ENCODE measurements at places on chromosomes 2 and 18.

DNA sequence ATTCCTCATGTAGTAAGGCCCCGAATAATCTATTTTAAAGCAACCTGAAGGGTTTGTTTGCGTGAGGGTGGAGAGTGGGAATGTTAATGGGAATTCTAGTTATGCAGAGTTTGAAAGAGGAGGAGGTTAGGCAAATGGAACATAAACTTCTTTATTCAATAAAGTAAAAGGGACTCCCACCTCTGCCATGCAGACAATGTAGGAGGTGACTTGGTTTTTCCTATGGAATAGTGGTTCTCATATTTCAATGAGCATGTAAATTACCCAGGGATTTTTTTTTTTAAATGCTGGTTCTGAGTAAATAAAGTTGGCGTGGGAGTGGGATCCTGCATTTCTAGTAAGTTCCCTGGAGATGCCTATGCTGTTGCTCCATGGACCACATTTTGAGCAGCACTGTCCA, 367.9 kb downstream of the THSD7B start:
- DNase-seq, result no peak

GRCh38 chr2:127584516-127585033, 49.1 kb downstream of the MYO7B start:
- no peak for DNase-seq

- no peak for DNase-seq
Observed at GRCh38 chr2:171798156-171798820, 95.8 kb downstream of the SLC25A12 start.

DNA sequence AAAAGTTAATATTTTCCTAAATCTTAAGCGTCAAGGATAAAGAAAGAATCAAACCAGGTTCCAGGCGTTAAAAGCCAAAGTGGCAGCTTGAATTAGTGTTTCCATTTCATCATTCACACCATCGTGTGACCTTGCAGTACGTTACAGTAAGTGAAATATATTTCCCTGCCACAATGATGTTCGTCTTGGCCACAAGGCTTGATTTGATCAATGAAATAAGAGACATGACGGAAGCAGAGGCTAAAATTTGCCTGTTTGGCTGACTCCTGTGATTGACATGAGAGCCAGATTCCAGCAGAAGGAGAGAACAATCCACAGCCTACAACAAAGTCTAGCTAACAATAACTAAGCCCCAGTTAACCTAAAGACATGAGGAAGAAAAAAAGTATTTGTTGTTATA, 62.0 kb downstream of the ASXL2 start:
- DNase-seq, result no peak

GRCh38 chr2:134946073-134946472, 27.5 kb downstream of the CCNT2 start:
- no peak for DNase-seq

GRCh38 chr18:48850822-48851598, 99.8 kb downstream of the SMAD7 start:
- DNase-seq, result no peak

DNA sequence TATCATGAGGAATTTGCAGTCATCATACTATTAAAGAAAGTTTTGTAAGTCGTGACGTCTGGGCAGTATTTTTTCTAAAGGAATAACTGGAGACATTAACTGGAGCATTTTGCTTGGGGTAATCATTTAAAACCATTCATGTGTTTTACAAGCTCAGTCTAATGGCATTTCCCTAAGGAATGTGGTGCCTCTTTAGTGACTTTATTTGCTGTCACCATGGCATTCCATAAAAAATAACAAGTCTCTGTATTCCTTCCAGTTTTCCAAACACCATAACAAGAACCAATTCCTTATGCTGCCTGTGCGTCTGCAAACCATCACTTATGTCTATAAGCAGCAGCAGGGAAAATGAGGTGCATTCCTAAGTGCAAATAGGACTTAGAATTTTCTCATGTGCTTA, 82.8 kb downstream of the EPB41L3 start:
- DNase-seq, result no peak

GRCh38 chr2:216379977-216380376, 7.7 kb upstream of the MARCHF4 start:
- no peak for DNase-seq

- DNase-seq, result no peak
Observed at GRCh38 chr2:68521037-68521436, 53.7 kb downstream of the APLF start.

- DNase-seq, result no peak
Observed at GRCh38 chr2:80019571-80020460, 284.7 kb downstream of the LRRTM1 start.

DNA sequence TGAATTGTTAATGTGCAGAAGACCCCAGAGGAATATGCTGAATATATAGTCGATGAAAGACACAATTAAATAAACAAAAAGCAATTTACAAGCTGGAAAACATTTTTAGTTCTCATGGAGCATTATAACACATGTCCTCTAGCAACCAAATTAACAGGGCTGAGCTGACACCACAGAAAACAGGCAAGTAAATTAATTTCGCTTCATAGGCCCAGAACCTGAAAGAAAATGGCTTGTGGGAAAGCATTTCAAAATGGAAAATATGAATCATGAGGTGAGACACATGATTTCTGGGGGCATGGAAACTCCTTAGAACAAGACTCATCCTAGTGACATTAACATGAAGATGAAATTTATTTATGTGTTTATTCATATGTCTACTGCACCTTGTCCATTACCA, 25.0 kb upstream of the RNF152 start:
- DNase-seq, result no peak

- DNase-seq, result no peak
Observed at GRCh38 chr2:28280619-28281018, 112.0 kb upstream of the FOSL2 start.

DNA sequence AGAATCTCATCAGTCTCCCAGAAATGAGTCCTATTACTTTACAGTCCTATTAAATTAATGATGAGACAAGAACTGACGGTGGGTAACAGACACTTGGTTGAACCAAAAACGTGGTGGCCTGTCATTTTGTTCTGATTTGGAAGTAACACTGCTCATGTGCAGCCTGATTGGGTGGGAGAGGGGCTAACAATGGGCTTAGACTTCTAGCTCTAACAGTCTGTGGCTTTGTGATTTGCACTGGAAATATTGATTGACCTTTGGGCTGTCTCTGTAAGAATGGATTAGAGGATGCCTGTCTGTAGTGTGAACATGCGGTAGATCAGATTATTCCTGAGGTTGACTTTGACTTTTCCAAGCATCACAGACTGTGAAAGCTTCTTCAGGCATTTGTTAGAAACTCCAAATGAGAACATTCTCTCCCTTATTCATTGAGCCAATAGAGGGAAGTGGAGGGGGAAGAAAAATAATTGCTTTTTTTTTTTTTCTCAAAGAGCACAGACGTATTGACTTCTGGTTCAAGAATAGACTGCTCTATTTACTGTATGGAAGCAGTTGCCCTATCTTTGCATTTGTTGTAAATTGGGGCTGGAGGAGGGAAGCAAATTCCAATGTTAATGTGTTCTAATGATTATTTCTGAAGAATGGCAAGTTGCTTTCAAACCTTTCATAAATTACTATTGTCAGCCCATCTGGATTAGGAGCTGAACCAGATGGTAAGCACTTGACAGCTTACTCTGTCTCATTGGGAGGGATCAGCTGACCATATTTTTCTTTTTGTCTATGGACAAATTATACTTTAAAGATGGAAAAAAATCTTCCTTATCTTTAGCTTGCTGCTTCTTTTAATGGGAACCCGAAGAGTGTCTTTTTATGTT, 85.8 kb upstream of the TTN start:
- no peak for DNase-seq

- peak; percentile 34 for DNase-seq
Observed at GRCh38 chr18:39453882-39454281, 1888.3 kb upstream of the CELF4 start.

GRCh38 chr2:85577386-85578242, at the start of gene VAMP8:
VAMP8 (plus strand) TSS chr2:85577586; CDS start chr2:85577647, 61 bp downstream.
- no peak for DNase-seq

GRCh38 chr2:189088591-189089205, 90.9 kb downstream of the COL5A2 start:
- DNase-seq, result no peak

- DNase-seq, result no peak
Observed at GRCh38 chr2:129504646-129505045, 474.8 kb upstream of the RAB6C start.

DNA sequence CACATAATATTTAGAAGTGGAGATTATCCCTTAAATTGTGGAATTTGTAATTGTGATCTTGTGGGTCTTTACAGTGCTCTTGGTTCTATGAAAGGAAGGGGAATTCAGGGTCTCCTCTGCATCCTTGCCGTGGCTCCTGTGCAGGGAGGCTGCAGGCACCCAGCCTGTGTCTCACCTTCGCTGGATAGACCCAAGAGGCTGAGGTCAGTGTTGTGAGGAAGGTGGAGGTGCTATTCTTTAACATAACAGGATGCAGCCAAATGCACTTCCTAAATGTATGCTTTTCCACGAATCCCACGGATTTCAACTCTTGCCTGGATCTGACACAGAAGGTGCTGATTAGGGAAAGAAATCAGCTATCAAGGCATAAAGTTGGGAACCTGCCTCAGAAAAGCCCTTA, 69.5 kb downstream of the TMEM18 start:
- DNase-seq, result no peak

GRCh38 chr18:54822872-54823845, 5.1 kb upstream of the RAB27B start:
- DNase-seq, result no peak

- no peak for DNase-seq
Observed at GRCh38 chr2:108315444-108315934, 26.8 kb downstream of the SULT1C2 start.

- DNase-seq, result no peak
Observed at GRCh38 chr2:12504443-12504842, 212.3 kb upstream of the TRIB2 start.

DNA sequence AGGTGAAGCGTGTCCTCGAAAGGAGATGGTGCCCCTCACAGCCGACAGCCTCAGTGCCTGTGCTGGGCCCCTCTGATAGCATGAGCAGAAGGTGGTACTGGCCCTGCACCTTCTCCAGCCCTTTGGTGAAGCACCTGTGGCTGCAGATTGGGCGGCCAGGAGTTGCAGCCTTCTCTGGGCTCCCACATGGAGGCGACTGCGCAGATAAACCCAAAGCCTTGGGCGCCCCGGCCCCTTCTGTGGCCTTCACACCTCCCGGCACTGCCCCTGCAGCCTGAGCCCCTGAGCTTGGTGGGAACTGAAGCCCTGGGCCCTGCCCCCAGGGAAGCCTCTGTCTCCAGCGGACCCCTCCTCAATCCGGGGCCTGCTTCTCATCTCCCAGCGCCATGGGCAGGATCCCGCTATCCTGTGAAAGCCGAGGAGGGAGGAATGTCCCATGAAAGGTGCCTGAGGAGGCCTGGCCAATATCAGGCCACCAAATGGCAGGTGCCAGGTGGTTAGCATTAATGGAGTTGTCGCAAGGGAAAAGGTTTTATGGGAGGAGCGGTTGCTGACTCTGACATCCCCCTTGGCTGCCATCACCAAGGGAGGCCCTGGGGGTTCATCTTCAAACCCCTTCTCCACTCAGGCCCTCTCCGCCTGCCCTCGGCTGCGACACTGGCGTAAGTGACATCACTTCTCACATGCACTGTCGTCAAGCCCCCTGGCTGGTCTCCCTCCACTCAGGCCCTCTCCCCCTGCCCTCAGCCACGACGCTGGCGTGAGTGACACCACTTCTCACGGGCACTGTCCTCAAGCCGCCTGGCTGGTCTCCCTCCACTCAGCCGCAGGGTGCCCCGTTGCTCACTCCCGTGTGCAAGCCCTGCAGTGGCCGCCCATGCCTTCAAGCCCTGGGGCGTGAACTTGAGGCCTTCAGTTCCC, 62.4 kb downstream of the DDX1 start:
- no peak for DNase-seq

- DNase-seq, result no peak
Observed at GRCh38 chr2:171529914-171530313, 7.6 kb downstream of the CYBRD1 start.

GRCh38 chr2:42998721-42999120, 206.3 kb upstream of the HAAO start:
- DNase-seq, result no peak

DNA sequence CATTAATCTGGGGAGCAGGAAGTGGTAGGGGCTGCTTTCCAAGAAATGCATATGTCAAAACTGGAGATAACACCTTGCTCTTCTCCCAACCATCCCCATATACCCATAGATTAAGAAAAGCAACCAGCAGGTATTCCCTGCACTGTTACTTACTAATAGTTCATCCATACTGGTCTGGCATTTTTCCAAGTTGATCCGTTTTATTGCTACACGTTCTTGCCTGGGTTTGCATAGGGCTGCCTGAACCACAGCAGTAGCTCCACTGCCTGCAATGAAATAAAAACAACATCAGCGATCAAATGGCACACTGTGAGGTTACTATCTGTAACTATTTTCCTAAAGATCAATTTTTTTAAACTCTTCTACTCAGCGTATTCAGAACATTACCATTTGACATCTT, 65.6 kb downstream of the STK39 start:
- DNase-seq, result peak; percentile 25

DNA sequence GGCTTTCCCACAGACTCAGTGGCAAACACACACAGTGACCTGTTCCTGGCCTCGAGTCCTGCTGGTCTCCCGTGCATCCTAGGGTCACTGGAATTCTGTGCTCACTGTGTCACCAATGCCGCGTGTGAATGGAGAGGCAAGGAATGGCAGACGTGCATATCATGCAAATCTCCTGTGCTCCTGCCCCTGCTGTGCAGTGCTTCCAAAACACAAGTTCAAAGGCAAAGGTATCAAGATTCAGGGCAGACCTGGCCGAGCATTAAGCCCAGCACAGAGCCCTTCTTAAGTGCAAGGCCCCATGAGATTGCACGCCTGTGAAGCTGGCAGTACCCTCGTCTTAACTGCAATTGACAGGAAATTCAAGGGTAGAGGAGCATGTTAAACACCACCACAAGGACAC, 129.1 kb downstream of the NDUFA10 start:
- DNase-seq, result no peak
